ENCODE measurements at places on chromosomes 16 and 17.

GRCh38 chr17:50058296-50058953, 2.5 kb downstream of the ITGA3 start:
- DNase-seq, result no peak

GRCh38 chr16:86256995-86257394, 253.3 kb upstream of the FOXF1 start:
- DNase-seq, result no peak

- DNase-seq, result no peak
Observed at GRCh38 chr16:55842369-55843104, 9.6 kb upstream of the CES1 start.

- no peak for DNase-seq
Observed at GRCh38 chr16:72458035-72458434, 286.1 kb upstream of the PMFBP1 start.

GRCh38 chr17:61897548-61898180, 30.1 kb downstream of the INTS2 start:
- no peak for DNase-seq

GRCh38 chr17:41417576-41418015, 6.8 kb downstream of the KRT37 start:
- DNase-seq, result no peak

DNA sequence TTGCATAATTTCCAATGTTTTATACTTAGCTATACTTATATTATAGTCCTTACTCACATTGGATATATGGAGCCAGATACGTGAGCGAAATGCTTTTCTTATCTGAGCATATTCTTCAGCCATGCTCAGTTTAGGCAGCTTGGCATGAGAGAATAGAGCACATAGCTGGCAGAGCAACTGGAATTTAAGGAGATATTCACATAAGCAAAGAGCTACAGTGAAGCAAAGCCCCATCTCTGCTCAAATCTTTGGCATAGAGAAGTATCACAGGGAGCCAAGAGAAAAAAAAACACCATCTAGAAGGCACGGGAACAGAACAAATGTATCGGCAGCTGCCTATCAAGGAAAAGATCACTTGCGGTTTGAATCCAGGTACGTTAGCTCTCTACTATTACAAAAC, 734.2 kb upstream of the KIF2B start:
- DNase-seq, result no peak

- DNase-seq, result peak; percentile 45
Observed at GRCh38 chr16:578870-579405, 9.2 kb downstream of the PIGQ start.

DNA sequence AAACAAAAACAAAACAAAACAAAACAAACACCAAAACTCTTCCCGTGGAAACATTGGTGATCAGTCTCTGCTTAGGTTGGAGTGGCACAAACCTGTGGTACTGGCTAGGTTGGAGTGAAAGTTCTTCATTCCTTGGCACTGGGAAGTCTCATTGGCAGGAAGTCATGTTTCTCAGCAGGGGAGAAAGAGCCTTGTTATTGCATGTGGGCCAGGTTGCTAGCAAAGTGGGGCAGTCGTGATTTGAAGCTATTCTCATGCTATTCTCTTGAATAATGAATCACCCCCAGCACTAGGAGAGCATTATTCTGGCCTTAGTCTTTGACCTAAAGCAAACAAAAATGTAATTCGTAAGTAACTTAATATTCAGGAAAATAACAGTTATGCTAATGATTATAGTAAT, 24.3 kb upstream of the B4GALNT2 start:
- no peak for DNase-seq

DNA sequence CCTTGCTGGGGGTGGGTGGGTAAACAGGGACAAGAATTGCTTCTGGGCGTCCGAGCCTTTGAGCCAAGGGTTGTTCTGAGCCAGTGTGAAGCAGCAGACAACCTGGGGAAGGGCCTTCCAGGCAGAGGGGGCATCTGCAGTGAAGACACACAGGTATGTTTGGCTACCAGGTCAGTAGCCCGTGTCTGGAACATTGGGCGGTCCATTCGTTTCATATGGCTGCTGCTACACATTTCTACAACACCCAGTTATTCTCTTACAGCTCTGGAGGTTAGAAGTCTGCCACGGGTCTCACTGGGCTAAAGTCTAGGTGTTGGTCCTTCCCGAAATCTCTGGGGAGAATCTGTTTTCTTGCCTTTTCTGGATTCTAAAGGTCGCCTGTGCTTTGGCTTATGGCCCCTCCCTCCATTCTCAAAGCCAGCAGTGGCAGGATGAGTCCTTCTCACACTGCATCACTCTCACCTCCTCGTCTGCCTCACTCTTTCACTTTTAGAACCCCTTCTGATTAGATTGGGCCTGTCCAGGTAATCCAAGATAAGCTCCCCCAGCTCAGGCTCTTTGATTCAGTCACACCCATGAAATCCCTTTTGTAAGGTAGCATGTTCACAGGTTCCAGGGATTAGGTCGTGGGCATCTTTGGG, 136.1 kb downstream of the CLEC16A start:
- DNase-seq, result no peak

- no peak for DNase-seq
Observed at GRCh38 chr16:77599793-77600415, 122.4 kb upstream of the NUDT7 start.

DNA sequence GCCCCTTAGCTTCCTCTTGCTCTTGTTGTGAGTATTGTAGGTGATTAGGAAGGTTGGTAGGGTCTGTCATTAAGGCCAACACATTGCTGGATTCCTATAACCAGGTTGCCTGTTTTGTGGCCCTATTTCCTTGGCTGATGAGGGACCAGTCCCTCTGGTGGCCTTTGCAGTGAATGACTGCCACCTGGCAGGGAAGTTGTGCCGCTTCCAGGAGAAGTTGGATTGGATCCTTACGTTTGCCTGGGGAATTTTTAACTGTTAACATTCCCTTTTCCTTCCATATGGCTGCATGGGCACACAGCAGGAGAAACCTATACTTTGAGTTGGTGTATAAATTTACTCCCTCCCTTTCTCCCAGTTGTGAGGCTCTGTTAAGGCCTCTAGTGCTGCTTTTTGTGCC, 32.4 kb downstream of the LCMT1 start:
- no peak for DNase-seq

DNA sequence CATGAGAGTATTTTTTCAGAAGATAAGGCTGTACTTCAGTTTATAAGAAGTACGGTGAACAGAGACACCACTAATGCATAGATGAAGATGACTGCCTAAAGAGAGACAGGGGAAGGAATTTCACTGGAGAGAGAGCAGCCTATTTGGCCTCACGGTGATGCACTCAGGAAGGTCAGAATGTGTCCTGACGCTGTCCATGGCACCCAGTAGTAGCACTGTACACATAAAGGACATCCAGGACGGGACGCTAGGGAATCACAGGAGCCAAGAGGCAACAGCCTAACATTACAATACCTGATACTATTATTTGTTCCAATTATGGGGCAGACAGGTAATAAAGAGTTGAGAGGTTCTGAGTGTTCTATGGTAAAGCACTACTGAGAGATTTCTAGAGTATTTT, 24.9 kb upstream of the LRRC37A start:
- DNase-seq, result no peak

- DNase-seq, result no peak
Observed at GRCh38 chr16:85240982-85241924, 129.0 kb upstream of the CIBAR2 start.

GRCh38 chr16:10675216-10675615, 19.5 kb downstream of the TEKT5 start:
- DNase-seq, result no peak

GRCh38 chr17:53687324-53687723, 135.4 kb upstream of the KIF2B start:
- no peak for DNase-seq

DNA sequence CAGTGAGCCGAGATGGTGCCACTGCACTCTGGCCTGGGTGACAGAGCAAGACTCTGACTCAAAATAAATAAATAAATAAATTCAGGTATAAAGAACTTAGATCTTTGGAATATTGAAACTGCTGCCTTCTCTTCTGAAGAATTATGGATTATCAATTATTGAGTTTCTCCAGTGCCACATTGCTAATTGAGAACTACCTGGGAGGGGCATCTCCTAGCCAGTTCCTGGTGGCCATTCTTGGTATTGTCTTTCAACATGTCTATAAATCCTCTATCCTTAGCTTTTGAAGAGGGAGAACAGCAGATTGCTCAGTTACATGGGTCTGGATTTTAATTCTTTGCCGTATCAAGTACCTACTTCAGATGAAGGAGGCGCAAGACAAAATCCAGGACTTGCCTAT, 29.2 kb downstream of the CALCOCO2 start:
- no peak for DNase-seq

DNA sequence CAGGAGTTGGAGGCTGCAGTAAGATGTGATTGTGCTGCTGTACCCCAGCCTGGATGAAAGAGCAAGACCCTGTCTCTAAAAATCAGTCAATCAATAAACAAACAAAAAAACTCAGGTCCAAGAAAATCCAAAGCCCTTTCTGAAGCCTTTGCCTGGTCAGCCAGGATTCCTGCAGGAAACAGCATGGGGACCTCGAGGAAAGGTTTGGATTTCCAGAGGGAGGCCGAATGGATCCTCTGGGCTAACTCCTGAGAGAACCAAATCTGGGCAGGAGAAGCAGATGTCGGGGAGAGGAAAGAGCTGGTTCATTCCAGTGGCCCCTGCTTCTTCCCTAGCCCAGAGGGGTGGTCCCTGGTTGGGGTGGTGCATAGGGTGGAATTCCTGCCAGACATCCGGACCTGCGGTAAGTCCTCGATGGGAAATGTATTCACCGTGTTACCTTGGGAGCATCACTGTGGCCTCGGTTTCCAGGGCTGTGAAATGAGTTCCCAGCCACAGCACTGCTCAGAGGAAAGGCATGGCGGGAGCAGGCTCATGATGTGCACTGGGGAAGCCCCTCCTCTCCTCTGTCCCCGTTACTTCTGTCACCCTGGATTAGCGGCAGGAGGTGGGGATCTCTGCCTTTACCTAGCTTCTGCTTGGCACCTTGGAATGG, 75.1 kb downstream of the CYLD start:
- no peak for DNase-seq

DNA sequence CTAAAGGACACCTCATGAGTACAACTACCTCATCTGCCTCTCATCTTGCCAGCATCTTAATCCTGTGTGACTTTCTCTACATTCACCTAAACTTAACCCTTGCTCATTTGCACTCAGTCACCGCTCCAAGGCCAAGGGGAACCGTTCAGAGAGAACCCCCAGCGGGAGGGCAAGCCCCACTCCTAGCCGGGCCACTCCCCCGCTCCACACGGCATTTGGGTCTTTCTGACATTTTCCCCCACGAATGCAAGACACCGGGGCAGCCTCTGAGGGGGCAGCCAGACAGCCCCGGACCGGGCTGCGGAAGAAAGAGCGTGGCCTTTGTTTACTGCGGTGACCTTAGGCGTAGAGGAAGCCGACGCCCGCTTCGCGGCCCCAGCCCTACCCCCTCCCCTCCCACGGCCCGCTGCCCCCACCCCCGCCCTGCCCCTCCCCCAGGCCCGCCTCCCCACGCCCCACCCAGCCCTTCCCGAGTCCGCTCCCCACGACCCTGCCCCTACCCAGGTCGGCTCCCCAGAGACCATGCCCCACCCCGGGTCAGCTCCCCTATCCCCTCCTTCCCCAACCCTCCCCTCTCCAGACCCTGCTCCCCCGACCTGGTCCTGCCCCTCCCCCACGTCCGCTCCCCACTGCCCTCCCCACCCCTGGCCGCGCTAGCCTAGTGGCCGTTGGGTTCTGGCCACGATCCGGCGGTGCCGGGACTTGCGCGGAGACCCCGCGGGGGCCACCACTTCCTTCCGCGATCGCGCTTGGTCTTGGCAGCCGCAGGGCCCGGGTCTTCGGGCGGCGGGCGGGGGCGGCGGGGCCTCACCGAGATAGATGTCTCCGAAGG, 789 bp downstream of the CSNK1D start:
- no peak for DNase-seq

GRCh38 chr16:2039274-2040031, 8.2 kb downstream of the NTHL1 start:
- DNase-seq, result no peak

- no peak for DNase-seq
Observed at GRCh38 chr16:51134269-51134812, 16.7 kb downstream of the SALL1 start.

GRCh38 chr17:44976206-44976605, 8.1 kb upstream of the C1QL1 start:
- DNase-seq, result no peak

- no peak for DNase-seq
Observed at GRCh38 chr17:77508047-77508715, 367.4 kb downstream of the SEC14L1 start.

DNA sequence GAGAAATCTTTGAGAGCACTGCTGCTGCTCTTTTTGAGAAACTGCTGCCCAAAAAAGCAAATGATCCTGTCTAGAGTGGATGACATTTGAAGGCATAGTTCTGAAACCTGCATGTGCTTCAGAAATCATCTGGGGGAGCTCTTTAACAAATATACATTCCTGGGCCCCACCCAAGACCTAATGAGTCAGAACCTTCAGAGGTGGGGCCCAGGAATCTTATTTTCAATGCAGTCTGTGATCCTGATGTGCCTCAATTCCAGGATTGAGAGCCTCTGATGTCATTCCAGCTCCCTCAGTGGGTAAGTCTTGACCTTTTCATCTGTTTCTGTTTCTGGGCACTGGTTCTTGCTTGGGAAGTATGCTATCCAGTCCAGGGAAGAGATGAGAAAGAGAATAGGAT, 42.3 kb downstream of the HNF1B start:
- no peak for DNase-seq

DNA sequence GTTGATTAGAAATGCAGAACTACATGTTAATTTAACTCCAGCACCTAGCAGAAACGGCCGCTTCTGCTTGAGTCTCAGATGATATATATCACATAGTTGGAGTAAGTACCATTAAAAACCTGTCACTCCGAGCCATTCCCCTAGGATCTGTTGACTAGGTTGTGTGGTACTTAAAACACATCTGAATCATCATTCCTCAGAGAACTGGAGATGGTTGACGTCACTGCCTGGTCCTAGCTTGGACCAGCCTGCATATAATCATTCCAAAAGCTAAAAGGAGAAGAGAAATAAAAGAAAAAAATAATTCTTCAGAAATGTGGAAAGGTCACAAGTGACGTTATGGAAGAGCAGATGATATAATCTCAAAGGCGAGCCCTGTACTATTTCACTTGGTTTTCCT, 31.3 kb upstream of the RASL10B start:
- no peak for DNase-seq

DNA sequence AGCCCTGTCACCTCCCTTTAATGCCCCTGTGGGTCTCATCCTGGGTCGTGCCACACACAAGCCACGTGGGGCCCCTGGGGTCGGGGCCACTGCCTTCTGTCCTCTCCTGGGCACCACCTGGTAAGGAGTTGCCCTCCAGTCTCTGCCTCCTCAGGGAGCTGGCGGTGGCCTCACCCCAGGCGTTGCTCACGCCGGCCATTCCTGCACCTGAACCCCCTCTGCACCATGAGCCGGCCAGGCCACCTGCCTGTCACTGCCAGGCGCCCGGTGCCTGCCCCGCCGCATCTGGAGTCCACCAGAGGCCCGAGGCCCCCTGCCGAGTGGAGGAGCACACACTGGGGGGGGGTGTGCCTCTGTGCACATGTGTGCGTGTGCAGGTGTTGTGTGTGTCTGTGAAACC, 10.4 kb downstream of the NHERF2 start:
- no peak for DNase-seq

Data from stimulated activated CD4-positive, alpha-beta T cell treated with anti-CD3 and anti-CD28 coated beads, Interleukin-15, amount 100 ng/mL, for 1 hour (primary cell).